Coronary artery (tissue), 2 donors: ENCODE measurements at places on chromosomes 3 and 15.

DNA sequence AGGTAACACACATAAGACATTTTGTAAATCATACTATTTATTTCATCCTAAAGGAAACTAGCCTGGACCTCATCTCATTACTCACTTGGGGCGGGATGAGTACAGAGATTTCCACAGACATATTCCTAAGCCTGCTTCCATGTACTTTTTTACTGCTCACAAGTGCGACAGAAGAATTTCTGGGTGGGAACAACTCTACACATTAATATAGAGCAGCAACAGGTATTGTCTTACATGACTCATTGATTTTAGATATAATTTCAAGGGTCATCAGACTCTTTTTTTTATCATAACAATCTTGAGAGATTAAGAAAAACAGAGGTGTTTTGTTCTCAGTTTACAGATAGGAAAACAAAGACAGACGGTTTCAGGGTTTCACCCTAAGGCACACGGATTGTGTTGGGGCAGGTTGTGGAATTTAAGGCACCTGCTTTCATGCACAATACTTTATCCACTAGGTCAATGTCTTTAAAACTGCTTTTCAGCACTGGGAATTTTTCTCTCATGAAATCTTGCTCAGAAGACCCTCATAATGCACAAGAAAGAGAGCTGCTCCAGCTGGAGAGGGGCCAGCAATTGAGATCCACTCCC, 186.7 kb upstream of the CDIN1 start:
- DNase-seq = no peak

GRCh38 chr3:133424937-133425869, 25.3 kb downstream of the BFSP2 start:
- no peak for DNase-seq

DNA sequence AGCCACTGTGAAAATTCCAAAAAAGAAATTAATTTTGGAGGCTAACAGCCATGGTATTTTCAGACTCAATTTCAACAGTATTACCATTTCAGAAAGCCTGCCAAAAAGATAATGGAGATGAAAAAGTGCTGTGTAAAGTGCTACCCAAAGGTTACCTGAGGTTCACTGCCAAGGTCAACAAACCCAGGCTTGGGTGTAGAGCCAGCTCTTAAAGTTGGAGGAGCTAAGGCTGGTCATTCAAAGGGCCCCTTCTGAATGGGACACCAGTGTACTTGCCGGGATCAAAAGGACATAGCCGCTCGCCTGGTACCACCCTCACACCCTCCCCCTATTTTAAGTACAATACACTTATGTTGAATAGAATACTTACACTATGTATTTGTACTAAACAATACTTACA, 64.5 kb downstream of the ETV5 start:
- no peak for DNase-seq

DNA sequence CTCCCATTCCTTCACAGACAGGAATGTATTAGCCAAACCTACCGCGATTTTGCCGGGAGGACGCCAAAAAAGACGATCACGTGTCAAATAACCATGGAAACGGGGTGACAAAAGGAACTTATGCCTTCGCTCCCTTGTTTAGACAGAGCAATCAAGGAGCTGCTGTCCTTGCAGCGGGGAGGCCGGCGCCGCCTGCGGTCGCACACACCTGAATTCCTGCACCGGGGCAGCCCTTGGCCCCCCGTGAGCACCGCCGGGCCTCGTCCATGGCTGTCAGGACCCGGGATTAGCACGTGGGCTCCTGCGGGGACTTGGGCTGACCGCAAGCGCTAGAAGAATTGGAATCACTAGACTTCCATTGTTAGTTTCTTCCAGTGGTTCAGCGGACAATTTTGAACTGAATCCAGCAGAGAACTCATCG, 193.1 kb downstream of the SHQ1 start:
- DNase-seq = no peak

GRCh38 chr3:122004991-122005565, 17.0 kb downstream of the ILDR1 start:
- DNase-seq = no peak

GRCh38 chr15:89332446-89332845, 2.2 kb downstream of the POLG start:
- no peak for DNase-seq

GRCh38 chr15:52464478-52464877, 64.2 kb downstream of the MYO5A start:
- no peak for DNase-seq

DNA sequence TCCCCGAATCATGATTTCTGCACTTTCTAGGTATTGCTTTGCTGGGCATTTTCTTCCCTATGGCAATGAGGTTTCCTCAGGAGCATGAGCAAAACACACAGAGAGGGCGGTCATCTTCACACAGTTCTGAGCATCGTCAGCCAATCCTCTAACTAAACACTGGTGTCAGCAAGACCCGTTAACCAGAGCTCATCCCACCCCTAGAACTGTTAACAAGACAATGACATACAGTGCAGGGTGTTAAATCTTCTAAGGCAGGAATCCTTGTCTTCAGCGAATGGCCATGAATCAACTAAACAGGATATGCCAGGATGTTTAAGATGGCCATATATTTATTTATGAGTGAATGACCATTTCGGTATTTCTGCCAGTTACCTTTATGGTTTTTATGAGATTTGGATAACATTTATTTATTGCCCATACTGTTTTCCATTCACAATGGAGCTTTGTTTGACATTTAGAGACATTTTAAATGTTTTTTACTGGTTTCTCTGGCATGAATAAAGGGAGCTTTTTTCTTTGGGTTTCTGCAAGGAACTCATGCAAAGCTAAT, 411.5 kb upstream of the PROK2 start:
- DNase-seq = no peak

GRCh38 chr15:96538491-96538890, 208.0 kb downstream of the NR2F2 start:
- DNase-seq = no peak

GRCh38 chr3:136192831-136193230, 3.3 kb downstream of the MSL2 start:
- DNase-seq = no peak

DNA sequence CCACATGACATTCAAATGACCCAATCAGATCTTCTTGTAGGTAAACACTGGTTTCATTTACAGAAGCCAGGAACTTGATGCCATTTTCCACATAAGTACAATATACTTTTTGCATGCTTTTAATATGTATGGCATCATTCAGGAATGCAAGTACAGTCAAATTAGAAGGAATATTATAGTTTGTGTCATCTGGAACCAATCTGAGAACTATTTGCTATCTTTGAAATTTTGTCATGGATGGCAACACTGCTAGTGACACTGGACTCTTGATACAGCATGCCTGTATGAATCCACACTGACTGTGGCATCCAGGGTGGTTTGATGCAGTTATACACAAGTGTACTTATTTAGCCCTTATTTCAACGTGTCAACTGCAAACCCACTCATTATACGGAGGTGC, 141.6 kb downstream of the EBLN2 start:
- DNase-seq = no peak

- DNase-seq = no peak
These were observed 15.9 kb upstream of the CHST2 start for GRCh38 chr3:143103652-143104051.

- no peak for DNase-seq
These were observed 41.9 kb upstream of the KCNMB2 start for GRCh38 chr3:178494386-178494785.

DNA sequence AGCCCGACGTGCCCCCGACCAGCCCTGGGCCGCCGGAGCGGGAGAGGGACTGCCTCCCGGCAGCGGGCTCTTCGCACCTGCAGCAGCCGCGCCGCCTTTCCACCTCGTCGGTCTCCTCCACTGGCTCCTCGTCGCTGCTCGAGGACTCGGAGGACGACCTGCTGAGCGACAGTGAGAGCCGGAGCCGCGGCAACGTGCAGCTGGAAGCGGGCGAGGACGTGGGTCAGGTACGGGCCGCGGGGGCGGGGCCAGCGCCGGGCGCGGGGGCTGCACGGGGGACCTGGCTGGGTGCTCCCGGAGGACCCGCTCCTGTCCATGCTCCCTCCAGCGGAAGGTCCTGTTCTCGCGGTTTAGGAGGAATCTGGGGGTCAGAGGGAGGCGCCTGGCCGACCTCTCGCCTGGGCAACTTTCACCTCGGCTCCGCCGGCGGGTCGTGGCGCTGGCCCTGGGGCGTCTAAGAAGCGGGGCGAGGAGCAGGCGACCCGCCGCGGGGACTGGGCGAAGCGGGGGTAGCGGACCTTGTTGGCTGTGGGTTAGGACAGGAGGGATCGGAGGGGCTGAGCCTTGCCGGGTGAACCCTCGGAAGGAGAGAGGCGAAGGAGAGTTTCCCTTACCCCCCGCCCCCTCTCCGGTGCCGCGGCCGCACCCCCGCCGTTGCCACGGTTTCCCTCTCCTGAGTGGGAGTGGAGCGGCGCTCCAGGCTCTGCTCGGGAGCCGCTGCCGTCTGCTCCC, 682 bp downstream of the ITPKA start:
- no peak for DNase-seq

DNA sequence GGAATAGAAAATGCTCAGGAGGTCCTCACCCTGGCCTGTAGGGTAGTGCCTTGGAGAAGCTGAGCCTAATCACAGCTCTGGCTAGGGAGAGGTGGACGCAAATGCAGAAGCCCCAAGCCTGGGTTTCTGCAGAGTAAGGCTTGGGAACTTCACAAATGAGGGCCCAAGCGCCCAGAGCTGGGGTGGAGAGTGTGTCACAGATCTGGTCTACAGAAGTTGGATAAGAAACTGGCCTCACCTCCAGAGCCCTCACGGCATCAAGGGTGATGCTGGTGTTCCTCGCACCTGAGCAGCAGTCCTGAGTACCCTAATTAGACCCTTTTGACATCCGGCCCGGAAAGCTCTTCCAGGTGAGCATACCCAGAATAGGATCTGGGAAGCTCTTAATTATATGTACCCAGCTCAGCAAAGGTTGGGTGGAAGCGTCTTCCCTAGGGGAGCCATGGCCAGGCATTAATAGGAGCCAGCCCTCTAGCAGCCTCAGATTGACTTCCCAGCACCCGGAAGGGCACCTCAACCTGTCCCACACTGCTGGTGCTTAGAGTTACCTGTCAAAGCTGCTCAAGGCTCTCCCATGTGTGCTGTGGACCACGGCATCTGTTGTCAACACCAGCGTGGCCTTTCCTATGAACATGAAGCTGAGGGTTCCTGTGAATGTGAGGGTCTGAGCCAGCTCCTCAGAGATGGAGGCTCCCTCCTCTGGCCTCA, 31.8 kb downstream of the RBM5 start:
- DNase-seq = no peak

DNA sequence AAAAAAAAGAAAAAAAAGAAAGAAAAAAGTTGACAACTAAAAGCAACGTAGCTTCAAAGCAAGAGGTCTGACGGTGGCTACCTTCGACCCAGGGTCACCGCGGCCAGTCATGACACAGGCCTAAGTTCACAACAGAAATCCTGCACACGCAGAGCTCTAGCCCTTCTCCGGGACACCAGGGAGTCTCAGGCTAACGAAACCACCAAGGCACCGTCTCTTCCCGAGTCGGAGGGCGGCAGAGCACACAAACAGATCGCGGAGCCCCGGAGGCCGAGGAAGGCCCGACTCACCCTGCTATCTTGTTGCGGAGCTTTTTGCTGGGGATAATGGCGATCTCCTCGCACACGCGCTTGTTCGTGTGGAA, 584 bp downstream of the RPS17 start:
- no peak for DNase-seq

- DNase-seq = no peak
These were observed 1.3 kb downstream of the FEM1B start for GRCh38 chr15:68278595-68279405.

GRCh38 chr15:40598672-40599071, 4.6 kb downstream of the KNL1 start:
- DNase-seq = no peak

DNA sequence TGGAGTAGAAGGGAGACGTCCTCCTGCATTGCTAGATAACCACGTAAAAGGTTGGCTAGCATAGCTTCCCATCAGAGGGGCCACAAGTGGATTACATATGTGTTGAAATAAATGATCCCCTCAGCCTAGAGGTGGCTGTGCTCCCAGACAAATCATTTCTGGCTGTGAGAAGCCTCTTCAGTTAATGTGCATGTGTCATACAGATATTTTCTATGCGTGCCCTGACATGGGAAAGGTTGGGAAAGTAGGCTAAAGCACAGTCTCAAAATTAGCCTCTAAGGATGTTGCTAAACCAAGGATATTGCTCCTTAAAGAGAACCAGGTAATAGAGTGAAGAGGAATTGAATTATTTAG, 17.8 kb downstream of the USP3 start:
- no peak for DNase-seq

- no peak for DNase-seq
These were observed 107.5 kb downstream of the CHCHD6 start for GRCh38 chr3:126811530-126811929.

DNA sequence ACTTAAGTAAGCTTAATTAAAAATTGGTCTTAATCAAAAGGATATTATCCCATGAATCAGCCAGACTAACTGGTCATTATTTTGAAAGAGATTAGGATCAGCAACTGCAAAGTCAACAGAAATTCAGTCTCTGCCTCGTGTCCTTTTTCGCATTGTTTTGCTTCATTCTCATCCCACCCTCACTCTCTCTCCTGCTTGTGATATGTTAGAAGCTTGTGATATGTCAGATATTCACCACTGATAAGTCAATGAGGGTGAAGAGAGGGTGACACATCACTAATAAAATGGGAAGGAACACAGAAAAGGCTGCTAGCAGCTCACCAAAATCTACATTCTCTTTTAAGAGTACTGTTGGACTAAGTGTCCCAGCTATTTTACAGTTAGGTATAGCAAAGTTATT, 146.1 kb downstream of the SUCNR1 start:
- no peak for DNase-seq

DNA sequence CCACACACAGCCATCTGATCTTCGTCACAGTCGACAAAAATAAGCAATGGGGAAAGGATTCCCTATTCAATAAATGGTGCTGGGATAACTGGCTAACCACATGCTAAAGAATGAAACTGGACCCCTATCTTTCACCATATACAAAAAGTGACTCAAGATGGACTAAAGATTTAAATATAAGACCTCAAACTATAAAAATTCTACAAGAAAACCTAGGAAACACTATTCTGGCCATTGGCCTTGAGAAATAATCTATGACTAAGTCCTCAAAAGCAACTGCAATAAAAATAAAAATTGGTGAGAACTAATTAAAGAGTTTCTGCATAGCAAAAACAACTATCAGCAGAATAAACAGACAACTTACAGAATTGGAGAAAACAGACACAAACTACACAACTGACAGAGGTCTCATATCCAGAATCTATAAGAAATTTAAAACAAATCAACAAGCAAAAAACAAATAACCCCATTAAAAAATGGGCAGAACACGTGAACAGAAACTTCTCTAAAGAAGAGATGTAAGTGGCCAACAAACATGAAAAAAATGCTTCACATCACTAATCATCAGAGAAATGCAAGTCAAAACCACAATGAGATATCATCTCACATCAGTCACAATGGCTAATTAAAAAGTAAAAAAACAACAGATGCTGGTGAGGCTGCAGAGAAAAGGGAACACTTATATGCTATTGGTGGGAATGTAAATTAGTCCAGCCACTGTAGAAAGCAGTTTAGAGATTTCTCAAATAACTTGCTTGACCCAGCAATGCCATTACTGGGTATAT, 104.0 kb downstream of the NR1I2 start:
- DNase-seq = no peak

DNA sequence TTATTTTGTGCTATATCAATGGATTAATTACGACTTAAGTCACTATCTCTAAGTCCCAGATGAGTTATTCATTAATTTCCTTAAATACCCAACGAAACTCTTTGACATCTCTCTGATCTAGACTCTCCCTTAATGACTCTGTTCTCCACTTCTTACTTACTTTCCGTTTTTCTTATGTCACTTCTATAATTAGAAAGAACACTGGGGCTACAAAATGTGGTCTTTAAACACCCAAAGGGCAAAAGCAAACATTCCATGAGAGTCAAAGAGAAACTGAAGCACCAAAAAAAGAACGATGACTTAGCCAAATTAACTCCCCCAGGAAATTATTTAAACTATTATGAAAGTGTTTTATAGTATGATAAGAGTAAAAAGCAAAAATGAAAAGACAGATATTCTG, 166.4 kb upstream of the UBE2E2 start:
- no peak for DNase-seq
